Fibroblast of skin of right biceps (primary cell): ENCODE measurements at places on chromosomes 6 and 20.

GRCh38 chr6:162715601-162716000 lies 12.0 kb downstream of the PRKN start:
- DNase-seq: no peak

DNA sequence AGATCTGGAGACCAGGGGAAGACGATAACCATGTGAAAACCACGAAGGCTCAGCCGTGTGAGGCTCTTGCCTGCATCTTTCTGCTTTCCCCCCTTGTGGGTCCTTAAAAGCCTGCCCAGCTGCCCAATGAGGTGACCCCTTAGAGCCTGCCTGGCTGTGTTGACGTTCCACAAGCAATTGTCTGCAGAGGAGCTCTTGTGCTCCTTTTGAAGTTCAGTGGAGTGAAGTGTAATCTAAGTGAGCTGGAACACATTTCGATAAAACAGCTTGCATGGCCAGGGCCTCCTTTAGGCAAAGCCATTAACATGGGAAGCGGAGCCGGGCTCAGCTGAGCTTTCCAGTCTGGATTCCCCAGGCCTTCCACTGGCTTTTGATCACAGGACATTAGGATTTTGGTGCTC lies 27.3 kb upstream of the TCP11 start:
- DNase-seq: no peak

DNA sequence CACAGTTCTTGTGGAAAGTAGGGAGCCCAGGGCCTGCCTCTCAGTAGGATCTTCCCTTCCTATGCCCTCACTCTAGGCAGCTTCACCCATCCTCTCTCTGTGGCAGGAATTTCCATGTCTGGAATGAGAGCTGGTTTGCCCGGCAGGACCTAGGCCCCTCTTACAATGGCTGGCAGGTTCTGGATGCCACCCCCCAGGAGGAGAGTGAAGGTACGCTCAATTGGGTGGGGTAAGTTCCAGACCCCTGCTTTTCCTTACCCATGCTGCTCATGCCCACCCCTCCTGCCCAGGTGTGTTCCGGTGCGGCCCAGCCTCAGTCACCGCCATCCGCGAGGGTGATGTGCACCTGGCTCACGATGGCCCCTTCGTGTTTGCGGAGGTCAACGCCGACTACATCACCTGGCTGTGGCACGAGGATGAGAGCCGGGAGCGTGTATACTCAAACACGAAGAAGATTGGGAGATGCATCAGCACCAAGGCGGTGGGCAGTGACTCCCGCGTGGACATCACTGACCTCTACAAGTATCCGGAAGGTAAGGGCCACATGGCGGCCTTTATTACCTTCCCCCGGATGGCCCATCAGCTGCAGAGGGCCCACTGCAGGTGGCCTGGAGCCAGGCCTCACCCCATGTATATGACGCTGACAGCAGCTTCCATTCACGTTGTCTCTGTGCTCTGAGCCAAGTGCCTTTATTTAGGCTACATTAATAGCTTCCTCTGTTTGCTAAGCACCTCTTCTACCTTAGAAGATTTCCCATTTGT lies 22.8 kb downstream of the TGM6 start:
- DNase-seq: no peak

DNA sequence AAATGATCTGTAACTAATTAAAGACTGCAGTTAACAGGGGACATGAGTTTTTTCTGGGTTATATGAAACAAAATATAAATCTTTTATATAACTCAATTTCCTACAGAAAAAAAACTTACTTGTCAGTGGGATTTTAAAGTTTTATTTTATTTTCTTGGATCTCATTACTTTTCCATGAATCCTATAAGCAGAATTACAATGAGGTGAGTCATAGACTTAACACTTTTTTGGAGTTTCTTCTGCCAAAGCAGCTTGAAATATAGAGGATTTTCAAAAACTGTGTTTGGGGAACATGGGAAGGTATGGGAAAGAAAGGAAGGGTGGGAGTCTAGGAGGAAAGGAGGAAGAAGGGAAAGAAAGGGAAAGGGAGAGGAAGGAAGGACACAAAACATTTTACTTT lies 130.7 kb downstream of the AIG1 start:
- DNase-seq: peak; percentile 67

GRCh38 chr6:121925024-121925423 lies 474.4 kb upstream of the HSF2 start:
- peak; percentile 3 for DNase-seq

DNA sequence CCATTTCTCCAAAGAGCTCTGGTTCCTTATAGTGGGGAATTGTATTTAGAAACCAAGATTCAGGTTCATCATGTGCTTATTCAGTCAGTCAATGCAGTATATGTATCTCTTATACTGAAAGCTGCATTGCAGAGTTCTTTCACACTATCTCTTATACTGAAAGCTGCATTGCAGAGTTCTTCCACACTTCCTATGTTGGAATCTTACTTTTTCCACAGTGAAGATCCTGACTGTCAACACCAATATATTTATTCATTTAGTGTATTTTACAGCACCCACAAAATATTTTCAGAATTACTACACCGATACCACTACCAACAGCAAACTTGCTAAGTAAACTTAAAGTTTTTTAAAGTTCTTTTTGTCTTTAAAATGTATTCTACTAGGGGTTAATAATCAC lies 349.3 kb upstream of the MMS22L start:
- peak; percentile 74 for DNase-seq

DNA sequence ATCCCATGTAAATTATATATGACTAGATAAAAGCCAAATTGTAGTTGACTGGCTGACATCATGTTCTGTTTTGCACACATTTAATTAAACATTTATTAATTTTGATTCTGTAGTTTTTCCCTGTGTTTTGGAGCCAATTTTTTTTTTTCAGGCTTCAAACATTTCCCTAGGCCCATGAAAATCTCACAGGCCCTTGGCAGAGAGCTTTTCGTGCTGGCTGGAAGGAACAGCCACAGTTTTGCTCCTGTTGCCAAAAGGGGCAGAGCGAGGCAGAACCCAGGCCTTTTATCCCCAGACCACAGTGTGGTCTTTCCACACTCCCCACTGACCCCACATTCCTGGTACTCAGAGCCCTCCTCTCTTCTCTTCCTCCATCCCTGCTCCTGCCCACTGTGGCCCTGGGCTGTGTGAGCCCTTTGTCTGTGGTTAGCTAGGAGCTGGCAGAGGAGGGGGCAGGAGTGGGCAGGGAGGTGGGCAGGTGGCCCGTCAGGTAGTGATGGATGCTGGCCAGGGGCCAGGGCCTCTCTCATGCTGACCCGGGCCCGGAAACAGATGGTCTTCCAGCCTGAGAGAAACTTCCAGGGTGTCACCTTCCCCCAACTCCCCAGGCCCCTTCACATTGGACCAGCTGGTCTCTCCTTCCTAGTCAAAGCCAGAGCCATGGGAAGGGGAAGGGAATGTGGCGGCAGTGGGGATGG lies 19.4 kb upstream of the CCM2L start:
- no peak for DNase-seq

GRCh38 chr20:5390720-5391119 lies 74.0 kb upstream of the PROKR2 start:
- no peak for DNase-seq

GRCh38 chr20:49612127-49612738 lies 44.3 kb upstream of the PTGIS start:
- no peak for DNase-seq

DNA sequence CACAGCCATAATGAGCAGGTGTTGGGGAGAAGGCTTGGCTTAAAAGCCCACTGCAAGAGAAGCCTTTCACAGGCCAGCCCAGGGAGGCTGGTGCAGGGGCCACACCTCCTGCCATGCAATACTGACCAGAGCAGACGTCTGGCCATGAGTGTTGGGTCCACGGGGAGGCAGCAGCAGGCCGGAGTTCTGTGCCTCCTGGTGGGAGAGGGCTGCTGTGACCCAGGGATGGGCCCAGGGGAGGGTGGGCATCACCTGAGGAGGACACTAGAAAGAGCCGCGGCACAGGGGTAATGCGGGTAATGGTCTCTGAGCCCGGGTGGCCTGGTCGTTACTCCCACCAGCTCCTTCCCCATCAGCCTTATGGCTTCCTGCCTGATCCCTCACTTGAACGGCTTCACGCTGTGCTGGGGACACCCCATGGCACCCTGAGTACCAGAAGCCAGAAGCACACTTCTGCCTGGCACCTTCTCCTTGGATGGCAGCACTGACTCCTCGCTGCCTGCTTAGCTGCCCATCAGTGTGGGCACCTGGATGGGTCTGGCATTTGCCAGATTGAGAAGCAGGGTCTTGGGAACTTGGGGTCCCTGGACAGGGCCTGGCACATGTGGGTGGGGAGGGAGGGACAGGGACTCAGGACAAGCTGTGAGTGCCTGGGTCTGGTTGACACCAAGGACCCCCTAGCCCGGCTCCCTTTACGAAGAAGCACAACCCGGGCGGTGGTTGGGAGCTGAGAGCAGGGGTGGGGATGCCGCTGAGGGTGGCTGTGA lies 108.8 kb downstream of the ASXL1 start:
- DNase-seq: no peak

DNA sequence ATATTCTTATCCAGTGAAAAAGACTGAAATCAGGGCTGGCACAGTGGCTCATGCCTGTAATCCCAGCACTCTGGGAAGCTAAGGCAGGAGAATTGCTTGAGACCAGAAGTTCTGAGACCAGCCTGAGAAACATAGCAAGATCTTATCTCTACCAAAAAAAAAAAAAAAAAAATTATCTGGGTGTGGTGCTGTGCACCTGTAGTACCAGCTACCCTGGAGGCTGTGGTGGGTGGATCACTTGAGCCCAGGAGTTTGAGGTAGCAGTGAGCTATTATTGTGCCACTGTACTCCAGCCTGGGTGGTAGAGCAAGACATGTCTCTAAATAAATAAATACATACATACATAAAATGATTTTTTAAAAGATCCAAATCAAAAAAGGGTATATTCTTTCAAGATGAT lies 6.3 kb downstream of the CALHM6 start:
- no peak for DNase-seq

DNA sequence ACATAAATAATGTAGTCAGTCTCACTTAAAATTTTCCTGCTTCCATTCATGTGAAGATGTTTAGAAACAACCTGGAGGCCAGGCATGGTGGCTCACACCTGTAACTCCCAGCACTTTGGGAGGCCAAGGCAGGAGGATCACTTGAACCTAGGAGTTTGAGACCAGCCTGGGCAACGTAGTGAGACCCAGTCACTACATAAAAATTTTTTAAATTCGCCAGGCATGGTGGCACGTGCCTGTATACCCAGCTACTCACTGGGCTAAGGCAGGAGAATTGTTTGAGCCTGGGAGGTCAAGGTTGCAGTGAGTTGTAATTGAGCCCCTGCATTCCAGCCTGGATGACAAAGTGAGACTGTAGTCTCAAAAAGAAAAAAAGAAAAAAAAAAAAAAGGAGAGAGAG lies 47.3 kb upstream of the E2F3 start:
- no peak for DNase-seq

DNA sequence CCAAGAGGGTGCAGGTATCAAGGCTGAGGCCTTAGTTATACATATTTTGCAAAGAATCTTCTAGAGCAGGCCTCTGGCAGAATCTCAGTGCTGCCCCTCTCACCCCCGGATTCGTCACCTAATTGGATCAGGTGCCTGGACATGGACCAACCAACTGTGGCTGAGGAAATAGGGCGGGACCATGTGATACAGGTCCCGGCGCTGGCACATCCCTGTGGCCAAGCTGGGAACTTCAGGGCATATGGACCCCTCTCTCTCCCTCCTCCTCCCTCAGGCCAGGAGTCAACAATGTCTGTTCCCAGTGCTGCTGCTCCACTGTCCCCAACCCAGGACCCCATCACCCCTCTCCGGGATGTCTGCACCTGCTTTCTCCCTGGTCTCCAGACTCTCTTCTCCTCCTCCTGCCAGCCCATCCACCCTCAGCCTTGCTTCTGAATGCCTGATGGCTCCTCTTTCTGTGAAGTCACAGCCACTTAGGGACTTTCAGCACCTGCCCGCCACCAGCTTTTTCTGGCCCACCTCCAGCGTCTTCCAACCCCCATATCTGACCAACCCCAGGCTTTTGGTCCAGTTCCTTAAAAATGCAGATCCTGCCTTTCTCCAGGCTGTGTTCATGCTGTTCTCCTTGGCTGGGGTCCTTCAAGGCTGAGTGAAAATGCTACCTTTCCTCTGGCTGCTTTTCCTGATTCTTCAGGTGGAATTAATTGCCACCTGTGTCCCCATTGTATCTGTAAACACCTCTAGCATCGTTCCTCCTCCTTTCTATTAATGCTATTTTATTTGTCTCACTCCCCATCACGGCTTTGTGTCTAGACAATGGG lies 19.0 kb upstream of the MLN start:
- DNase-seq: peak; percentile 34

DNA sequence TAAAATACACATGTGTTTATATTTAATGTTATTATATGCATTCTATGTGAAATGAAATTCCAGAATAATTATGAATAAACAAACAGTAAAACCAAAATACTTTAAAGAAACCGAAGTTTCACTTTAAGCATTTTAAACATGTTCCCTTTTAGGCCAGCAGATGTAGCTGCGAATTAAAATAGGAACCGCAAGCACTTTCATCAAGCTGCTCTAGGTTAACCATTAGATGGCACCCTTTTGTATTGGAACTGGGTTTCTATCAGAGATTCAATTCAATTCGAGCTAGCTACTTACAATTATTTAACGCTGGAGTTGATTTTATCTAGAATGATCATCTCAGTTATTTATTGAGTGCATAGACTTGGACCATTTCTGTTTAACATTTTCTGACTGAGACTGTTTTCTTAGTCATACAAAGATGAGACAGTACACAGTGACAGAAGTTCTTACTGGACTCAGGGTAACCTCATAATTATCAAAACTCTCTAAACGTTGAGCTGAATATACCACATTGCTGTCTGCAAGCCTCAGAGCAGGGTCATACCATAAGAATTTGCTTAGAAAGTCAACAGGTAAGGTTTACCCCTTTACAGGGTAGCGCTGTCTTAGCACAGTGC lies 8.5 kb downstream of the TMEM242 start:
- peak; percentile 73 for DNase-seq

DNA sequence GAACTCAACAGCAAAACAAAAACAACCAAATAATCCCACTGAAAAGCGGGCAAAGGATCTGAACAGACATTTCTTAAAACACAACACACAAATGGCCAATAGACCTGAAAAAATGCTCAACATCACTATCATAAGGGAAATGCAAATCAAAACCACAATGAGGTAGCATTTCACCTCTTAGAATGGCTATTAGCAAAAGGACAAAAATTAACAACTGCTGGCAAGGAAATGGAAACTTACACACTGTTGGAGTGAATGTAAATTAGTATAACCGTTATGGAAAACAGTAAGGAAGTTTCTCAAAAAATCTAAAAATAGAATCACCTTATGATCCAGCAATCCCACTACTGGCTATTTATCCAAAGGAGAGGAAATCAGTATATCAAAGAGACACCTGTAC lies 20.9 kb downstream of the FAM8A1 start:
- DNase-seq: no peak

DNA sequence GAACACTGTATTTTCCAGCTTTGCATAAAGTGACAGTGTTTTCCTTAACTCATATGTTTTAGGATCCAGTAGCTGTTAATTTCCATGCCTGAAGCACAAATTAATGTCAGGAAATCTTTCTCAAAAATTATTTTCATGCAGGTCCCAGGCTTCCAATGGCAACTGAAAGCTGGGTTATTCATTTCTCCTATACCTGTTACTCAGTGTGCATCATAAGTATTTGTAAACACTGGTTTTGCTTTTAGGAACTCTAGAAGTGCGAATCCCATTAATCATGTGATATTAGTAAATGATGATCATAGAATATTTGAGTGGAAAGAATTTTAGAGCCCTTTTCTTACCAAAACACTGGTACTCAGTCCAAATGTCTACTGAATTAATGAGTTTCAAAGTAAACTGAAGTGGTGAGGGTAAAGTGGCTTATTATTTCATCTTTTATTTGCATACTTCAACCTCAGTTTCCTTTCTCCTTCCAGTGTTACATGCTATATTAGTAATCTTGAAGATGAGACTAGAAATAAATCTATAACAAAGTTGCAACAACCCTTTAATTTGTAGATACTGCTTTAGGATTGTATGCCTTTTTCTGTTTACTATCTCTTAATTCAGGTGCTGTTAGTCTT lies 124.0 kb downstream of the ZFAND3 start:
- no peak for DNase-seq
